Left lobe of liver (tissue), 2 donors: ENCODE measurements at places on chromosomes 6 and 20. TPM values are rescaled to one million over a fixed set of nuclear protein-coding genes. Genes with fewer than 3 reads are reported as not detected.

The TFAP2B gene
- total RNA-seq: not detected

The BHLHE23 gene
- not detected for total RNA-seq

The ZSCAN12 gene
- total RNA-seq: 1.2 TPM

The SLC44A4 gene
- 0.86 TPM for total RNA-seq

The POU5F1 gene
- total RNA-seq: 5.0 TPM

The GABRR2 gene
- total RNA-seq: 0.58 TPM

The POLR3F gene
- total RNA-seq: 3.1 TPM

The RRAGD gene
- total RNA-seq: 7.9 TPM

The ZC2HC1B gene
- total RNA-seq: not detected

The NRN1 gene
- total RNA-seq: 1.8 TPM

The JPH2 gene
- 0.13 TPM for total RNA-seq

The APCDD1L gene
- 0.13 TPM for total RNA-seq

The MLN gene
- not detected for total RNA-seq

The FOXC1 gene
- 0.38 TPM for total RNA-seq

The PTPRA gene
- total RNA-seq: 15.3 TPM

The HLA-DOA gene
- total RNA-seq: 0.70 TPM

The NKX2-2 gene
- not detected for total RNA-seq

The ANKRD66 gene
- total RNA-seq: not detected

The SLCO4A1 gene
- total RNA-seq: 1.7 TPM

The TNXB gene
- 13.7 TPM for total RNA-seq

The ETV7 gene
- 0.13 TPM for total RNA-seq

The VNN1 gene
- 74.8 TPM for total RNA-seq

The RIPPLY2 gene
- not detected for total RNA-seq

The SLC35D3 gene
- total RNA-seq: not detected

The PREX1 gene
- 5.8 TPM for total RNA-seq

The CCN6 gene
- not detected for total RNA-seq

The WFDC5 gene
- total RNA-seq: not detected

The MCUR1 gene
- total RNA-seq: 18.1 TPM

The SAMD5 gene
- 12.0 TPM for total RNA-seq

The AVP gene
- total RNA-seq: not detected
